Activated CD4-positive, alpha-beta T cell treated with anti-CD3 and anti-CD28 coated beads, Interleukin-2, amount 50 U/mL, for 48 hours (primary cell): ENCODE measurements at places on chromosomes 7 and 10.
A peak's percentile ranks its signal among the peaks of the same experiment; 100 is the strongest.

DNA sequence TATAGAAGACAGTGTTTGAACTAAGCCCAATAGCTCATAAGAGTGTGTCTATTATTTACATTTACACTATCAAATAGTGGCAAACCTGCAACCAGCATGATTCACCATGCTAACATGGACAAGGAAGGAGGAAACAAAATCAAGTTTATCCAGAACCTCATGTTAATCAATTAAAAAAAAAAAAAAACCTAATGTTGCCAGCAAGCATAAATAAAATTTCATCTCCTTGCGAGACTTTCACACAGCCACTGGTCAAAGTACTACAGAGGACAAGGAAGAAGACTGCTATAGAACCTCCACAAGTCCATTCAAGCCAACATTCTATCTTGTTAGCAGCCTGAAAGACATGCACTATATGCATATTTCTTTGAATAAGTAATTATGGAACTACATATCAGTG lies 9.7 kb downstream of the TM9SF3 start:
- no peak for DNase-seq

- no peak for DNase-seq
Observed at GRCh38 chr7:127822822-127823508, 171.0 kb downstream of the SND1 start.

GRCh38 chr10:91220954-91221675 lies 652 bp downstream of the PCGF5 start:
- peak; percentile 32 for DNase-seq

GRCh38 chr7:19114551-19114855 lies 2.9 kb downstream of the TWIST1 start:
- no peak for DNase-seq

- DNase-seq = no peak
Observed at GRCh38 chr10:77700086-77700485, 62.5 kb upstream of the KCNMA1 start.

- DNase-seq = no peak
Observed at GRCh38 chr10:28666751-28667467, 10.4 kb upstream of the BAMBI start.

- no peak for DNase-seq
Observed at GRCh38 chr7:1220977-1221745, 11.5 kb upstream of the UNCX start.

GRCh38 chr7:74656441-74656836 lies 1.1 kb upstream of the GTF2I start:
- peak; percentile 66 for DNase-seq

DNA sequence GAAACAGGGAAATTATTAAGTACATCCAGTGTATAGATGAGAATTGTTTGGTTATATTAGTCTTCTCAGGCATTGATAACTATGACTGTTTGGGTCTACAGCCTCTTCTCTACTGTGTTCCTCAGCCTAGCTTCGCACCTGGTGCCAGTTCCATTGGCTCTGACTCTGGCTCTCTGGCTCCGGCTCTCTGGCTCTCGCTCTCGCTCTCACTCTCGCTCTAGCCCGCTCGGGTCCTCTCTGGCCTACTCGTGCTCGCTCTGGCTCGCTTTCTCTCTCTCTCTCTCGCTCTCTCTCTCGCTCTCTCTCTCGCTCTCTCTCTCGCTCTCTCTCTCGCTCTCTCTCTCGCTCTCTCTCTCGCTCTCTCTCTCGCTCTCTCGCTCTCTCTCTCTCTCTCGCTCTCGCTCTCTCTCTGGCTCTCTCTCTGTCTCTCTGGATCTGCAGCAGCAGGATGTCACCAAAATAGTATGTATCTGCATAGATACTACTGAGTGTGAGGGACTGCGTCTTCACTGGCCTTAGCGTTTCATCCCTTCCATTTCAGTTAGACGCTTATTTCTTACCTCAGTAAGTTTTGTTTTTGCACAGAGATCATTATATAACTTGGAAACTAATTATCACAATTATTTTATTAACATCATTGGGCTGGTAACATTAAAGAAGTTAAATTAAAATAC lies 6.5 kb upstream of the SSBP1 start:
- no peak for DNase-seq

DNA sequence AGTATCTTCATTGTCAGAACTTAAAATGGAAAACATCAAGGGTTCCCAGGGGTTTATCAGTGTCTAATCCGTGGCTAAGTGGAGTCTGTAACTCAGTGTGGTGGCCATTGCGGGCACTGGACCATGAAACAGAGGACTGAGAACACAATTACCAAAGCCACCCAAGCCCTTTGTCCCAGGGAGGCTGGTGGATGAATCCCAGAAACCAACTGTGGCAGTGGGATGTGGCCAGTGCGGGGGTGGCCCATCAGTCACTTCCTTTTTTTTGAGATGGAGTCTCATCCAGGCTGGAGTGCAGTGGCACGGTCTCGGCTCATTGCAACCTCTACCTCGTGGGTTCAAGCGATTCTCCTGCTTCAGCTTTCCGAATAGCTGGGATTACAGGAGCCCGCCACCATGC lies 61.8 kb downstream of the TACC2 start:
- DNase-seq = no peak

DNA sequence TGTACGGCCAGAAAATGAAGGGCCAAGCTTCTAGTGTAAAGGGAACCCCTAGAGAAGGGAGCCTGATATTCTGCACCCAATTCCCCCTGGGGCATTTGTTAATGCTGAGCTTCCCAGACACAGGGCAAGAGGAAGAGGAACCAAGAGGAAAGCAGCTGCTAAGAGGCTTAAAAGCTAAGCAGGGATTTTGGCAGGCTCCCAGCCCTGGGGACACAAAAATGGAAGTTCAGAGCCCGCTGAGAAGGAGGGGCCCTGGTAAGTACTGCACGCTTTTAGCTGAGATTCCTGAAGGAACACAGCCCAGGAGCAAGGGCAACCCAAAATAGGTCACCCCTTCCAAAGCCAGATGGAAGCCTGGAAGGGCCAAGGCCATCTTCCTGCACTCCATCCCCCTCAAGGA lies 387.3 kb upstream of the MGMT start:
- no peak for DNase-seq

DNA sequence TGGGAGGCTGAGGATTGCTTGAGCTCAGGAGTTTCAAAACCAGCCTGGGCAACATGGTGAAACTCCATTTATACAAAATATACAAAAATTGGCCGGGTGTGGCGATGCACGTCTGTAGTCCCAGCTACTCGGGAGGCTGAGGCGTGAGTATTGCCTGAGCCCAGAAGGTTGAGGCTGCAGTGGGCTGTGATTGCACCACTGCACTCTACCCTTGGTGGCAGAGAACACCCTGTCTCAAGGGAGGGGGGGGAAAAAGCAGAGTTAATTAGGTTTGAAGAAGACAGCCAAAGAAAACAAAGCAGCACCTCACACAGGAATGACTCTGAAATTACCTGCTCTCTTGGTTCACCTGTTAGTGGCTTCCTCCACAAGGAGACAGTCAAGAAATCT lies 110.0 kb downstream of the EEPD1 start:
- no peak for DNase-seq

DNA sequence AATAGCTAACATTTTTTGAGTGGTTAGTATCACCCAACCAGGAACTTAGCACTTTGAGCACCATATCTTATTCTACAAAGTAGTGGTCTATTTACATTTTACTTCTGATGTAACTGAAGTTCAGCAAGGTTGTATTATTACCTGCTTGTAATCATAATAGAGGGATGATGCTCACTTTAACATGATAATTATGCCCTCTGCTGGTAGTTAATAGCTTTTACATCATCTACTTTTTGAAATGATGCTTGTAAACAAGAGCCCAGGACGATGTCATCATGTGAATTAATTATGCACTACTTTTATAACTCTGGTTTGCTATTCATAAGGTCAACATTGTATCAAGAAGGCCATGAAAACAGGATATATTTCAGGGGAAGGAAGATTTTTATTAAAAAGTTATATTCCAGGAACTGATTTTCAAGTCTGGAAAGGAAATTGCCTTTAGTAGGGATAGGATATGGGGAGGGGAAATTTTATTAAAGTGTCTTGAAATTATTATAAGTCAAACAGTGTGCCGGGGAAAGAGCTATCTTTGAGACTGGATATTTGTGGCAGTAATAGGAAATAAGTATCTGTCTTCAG lies 80.3 kb upstream of the SCIN start:
- no peak for DNase-seq

DNA sequence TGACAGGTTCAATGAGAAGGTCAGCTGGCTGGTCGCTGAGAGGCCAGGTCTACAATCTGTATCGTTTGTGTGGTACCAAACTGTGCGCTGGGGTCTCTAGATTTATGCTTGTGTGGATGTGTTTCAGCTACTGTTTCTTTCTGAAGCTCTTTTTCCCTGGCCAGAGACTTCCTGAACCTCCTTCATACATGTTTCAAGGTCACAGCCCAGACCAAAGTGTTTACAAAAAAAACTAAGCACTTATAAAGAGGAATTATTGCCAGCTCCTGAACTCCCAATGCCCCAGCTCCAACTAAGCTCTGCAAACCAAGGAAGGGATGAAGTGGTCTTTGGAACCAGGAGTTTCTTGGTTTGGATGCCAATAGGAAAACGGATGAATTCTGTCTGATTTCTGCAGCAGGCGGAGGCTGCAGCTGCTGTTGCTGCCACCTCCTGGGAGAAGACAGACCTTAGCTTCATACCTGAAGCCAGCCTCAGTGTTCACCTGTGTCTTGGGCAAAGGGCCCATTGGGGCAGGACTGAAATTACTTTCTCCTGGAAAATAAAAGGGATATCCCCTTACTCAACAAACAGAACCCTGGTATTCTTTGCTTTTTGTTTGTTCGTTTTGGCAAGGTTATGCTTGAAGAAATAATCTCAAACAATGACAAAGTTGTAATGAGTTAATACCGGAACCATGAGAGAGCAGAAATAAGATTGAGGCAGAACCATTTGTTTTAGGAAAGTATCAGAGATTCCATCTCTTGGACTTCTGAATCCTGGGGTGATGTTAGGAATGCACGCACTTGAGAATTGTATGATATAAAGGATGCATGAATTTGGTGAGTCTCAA lies 24.6 kb upstream of the MKLN1 start:
- peak; percentile 9 for DNase-seq

DNA sequence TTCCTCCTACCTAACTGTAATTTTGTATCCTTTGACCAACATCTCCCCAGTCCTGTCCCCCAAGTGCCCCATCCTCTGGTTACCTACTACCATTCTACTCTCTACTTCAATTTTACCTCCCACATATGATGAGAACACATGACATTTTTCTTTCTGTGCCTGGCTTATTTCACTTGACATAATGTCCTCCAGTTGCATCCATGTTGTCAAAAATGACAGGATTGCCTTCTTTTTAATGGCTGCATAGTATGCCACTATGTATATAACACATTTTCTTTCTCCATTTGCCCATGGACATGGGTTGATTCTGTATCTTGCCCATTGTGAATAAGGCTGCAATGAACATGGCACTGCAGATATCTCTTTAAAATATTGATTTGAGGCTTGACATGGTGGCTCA lies 33.7 kb downstream of the GLI3 start:
- no peak for DNase-seq

GRCh38 chr10:31645786-31646185 lies 282.8 kb downstream of the ARHGAP12 start:
- DNase-seq = no peak

GRCh38 chr7:91462316-91462715 lies 198.1 kb downstream of the FZD1 start:
- DNase-seq = no peak

GRCh38 chr7:79500759-79501158 lies 47.3 kb upstream of the MAGI2 start:
- no peak for DNase-seq

GRCh38 chr10:70145166-70145665 lies 1.3 kb downstream of the TYSND1 start:
- peak; percentile 27 for DNase-seq

DNA sequence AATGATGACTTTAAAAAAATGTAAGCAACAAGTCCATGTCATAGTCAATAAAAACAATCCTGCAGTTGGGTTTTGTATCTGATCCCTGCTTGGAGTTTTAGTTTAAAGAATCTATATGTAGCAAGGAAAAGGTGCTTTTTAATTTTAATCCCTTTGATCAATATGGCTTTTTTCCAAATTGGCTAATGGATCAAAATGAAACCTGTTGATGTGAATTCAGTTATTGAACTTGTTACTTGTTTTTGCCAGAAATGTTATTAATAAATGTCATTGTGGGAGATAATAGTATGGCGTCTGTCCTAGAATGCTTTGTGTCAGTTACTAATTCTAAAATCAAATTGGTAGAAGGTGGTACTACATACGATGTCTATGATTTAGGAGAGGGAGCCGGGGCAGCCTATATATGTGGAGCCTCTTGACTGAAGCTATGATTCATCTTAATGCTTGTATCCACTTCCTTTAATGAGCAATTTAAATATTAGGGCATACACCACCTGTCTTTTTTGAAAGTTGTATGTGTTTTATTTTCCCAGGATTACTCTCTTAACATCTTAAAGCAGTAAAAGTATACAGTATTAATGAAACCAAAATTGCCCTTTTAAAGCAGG lies 10.3 kb upstream of the PBLD start:
- no peak for DNase-seq

- no peak for DNase-seq
Observed at GRCh38 chr10:132593900-132594876, 56.6 kb downstream of the INPP5A start.

DNA sequence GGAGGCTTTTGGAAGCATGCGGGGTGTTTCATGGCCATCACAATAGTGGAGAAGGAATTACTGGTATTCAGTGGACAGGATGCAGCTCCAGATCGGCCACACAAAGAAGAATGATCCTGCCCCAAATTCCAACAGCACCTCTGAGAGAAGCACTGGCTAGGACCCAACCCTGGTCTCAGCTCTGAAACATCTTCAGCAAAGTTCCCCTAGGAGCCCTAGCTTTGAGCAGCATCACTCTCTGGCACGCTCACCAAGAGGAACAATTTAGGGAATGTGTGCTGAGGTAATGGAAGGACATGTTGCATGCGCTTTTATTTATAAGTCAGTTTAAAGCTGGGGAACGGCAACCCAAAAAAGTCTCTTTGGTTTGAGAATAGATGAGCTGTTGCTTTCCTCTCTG lies 5.5 kb upstream of the OPN1SW start:
- DNase-seq = no peak

- DNase-seq = no peak
Observed at GRCh38 chr7:47103498-47104205, 478.3 kb downstream of the TNS3 start.

DNA sequence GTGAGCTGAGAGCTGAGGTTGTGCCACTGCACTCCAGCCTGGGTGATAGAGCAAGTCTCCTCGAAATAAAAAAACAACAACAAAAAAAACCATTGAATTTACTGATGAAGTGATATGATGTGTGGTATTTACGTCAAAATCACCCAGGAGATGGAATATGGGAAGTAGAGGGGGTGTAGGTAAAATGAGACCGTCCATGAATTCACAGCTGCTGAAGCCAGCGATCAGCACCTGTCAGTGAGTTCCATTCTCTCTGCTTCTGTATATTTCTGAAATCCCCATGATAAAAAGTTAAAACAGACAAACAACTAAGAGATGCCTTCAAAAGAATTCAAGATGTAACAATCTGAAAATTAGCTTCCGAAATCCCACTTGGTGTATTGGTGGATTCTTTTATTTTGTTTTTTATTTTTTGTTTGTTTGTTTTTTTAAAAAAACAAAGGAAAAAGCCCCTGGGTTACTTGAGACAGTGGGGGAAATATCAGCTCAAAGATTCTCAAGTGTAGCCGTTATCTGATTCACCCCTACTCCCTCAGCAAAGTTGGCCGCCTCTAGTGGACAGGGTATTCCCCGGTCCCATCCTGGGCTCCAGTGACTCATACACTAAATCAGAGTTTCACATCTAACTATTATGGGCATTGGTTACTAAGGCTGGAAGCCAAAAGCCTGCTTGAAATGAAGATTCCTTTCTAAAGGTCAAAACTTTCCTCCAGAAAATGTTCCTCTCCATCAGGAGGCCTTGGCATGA lies 76.4 kb downstream of the MAP3K8 start:
- DNase-seq = peak; percentile 58

GRCh38 chr7:131385039-131385605 lies 57.4 kb downstream of the MKLN1 start:
- no peak for DNase-seq

- DNase-seq = no peak
Observed at GRCh38 chr10:112202561-112203241, 19.1 kb upstream of the GPAM start.
